ENCODE measurements at places on chromosomes 6 and 20.

- DNase-seq = no peak
Measured at GRCh38 chr20:8175741-8176675, 43.9 kb downstream of the PLCB1 start.

DNA sequence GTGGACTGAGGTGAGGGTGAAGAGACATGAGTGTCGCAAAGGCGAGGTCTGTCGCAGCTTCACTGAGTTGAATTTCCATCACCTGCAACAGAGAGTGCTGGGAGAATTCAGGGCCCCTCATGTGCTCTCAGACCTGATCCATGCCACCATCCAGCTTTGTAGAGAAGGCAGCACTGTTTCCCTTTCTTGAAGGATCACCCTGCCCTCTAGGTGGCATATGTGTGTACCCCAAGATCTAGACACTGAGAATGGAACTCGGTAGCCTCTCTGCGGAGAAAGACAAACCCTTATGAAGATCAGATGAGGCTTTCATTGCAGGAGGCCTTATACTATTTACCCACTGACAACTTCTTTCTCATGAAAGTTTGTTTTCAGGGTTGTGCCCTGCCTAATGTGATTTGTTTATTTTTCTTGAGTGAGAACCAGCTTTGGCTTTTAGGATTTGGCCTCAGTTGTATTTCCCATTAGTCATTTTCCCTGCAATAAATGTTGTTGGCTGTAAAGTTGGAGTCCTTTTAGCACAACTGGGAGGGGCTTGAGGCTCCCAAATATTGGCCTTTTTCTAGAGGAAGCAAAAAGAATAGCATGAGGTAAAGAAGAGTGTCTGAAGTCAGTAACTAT lies 811.3 kb downstream of the DHX35 start:
- no peak for DNase-seq

GRCh38 chr6:138987643-138988468 lies at the start of gene REPS1:
Gene REPS1, minus strand, starts transcription at chr6:138988253. Its CDS starts 571 bp downstream, at chr6:138987682.
- DNase-seq = peak; percentile 70

GRCh38 chr6:96499781-96500180 lies 21.8 kb upstream of the UFL1 start:
- DNase-seq = no peak

DNA sequence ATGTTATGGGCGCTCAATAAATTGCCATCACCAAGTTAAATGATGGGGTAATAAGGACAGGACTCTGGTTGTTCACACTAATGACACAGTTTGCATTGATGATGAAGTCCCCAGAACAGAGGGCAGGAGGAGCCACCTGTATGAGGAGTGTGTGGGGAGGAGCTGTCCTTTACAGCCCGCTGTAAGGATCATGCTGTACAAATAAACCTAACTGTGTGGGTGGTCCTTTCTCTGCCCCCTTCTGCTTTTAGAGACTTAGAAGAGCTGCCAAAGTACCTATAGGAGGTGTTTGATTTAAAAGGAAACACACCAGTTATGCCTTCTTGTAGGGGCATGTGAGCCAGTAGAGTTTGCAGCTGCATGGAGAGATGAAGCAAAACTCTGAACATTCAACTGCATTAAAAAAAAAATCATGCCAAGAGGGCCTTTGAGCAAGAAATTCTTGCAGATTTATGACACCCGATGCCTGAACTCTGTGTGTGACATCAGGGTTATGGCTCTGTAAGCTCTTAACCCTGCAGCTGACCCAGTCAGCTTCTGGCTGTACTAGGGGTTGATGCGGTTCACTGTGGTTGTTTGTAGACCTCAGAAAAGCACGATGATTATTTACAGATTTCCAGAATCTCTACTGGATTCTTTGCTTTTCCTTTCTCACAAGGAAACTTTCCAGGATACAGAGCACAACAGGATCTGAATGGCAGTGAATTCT lies 67.4 kb downstream of the UST start:
- DNase-seq = no peak

- DNase-seq = no peak
Measured at GRCh38 chr6:122569230-122569771, 40.9 kb upstream of the PKIB start.

DNA sequence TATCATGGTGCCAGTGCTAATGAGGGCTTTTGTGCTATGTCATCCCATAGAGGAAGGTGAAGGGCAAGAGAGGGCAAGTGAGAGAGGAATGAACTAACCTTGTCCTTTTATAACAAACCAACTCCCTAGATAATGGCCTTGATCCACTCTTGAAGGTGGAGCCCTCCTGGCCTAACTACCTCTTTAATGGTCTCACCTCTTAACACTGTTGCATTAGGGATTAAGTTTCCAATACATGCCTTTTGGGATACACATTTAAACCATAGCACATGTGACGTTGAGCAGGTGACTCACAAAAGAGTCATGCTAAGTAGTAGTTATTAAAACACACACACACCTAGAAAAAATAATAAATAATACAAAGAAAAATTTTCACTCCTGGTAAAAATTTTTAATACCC lies 36.9 kb downstream of the CCN2 start:
- DNase-seq = no peak

DNA sequence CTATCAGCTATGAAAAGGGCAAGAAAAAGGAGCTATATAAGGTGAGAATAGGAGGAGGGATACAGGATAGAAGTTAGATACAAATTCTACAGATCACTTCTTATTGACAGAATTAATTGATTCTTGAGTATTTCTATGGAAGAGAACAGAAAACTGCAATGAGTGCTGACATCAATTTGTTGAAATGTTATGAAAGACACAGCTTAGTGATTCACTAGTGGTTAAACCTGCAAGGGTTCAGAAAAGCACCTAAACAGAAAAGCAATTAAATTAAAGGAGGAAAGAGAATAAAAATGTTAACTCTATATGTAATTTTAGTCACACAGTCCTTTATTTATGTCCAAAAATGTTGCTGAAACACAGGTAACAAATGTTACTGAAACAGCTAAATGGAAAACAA lies 254.4 kb upstream of the RUNX2 start:
- no peak for DNase-seq

DNA sequence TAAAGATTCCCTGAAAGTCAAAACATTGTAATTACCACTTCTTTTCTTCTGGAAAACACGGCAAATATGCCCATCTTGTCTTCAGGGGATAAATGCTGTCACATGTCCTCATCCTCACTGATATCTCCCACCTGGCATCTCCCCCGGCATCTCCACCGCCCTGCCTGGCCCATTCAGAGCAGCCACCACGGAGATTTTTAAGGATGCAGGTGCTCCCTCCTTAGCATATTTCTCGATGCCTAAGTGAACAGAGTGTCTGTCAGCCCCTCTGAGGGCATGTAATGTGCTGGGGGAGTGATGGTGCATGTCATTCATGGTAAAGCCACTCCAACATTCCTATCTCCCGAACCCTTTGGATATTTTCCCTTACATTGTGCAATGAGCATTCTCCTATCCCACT lies 215.5 kb downstream of the PREX1 start:
- no peak for DNase-seq

- no peak for DNase-seq
Measured at GRCh38 chr6:144581812-144582537, 296.8 kb downstream of the UTRN start.

GRCh38 chr6:281469-282103 lies 10.7 kb upstream of the DUSP22 start:
- no peak for DNase-seq

DNA sequence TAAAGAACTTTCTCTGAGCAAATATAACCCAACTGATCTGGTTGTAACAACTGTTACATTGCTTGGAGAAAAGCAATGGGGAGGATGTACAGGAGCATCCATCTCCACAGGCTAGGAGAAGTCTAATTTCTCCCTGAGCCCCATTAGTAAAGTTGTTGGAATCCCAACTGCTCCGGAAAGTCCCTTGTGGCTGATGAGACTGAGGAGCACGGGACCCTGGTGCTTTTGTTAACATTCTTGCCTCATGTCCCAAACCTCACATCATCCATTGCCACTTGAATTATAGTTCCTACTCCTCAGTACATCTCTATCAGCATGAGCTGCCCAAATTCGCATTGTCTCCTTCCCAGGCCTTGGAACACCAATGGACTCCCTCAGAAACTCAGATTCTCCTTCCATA lies 260.6 kb upstream of the BMP2 start:
- DNase-seq = no peak

- no peak for DNase-seq
Measured at GRCh38 chr6:13407709-13408695, 79.4 kb downstream of the GFOD1 start.

GRCh38 chr6:133132466-133132971 lies 108.6 kb upstream of the EYA4 start:
- no peak for DNase-seq

GRCh38 chr20:40687384-40688128 lies 1.5 kb downstream of the MAFB start:
- DNase-seq = no peak

- DNase-seq = no peak
Measured at GRCh38 chr20:32477594-32478512, 107.3 kb downstream of the NOL4L start.

DNA sequence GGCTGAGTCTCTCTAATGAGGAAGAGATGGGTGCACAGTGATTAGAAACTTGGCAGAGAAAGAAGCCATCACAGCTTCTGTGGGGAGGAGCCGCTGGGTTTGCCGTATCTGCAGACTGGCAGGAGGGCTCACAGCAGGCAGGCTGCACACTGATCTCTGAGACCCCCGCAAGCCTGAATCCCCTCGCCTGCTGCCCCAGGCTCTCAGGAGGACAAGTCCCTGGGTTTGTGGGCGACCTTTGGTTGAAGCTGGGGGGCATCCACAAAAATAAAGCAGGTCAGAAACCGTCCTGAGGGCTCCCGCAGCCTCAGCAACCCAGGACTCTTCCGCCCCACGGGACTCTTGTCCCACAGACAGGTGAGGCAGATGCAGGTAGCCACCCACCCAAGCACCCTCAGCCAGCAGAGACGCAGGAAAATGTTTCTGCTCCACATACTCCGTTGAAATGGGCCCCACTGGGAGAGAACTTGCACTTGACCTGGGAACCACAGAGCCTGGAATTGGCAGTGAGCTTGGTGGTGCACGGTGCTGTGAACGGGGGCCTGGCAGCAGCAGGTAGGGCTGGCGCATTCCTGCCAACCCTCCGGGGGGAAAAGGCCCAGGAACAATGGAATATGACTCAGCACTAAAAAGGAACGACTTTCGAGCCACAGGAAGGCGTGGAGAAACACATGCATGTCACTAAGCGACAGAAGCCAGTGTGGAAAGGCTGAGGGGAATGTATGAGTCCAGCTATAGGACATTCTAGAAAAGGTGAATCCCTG lies 89.9 kb downstream of the YTHDF1 start:
- DNase-seq = no peak

DNA sequence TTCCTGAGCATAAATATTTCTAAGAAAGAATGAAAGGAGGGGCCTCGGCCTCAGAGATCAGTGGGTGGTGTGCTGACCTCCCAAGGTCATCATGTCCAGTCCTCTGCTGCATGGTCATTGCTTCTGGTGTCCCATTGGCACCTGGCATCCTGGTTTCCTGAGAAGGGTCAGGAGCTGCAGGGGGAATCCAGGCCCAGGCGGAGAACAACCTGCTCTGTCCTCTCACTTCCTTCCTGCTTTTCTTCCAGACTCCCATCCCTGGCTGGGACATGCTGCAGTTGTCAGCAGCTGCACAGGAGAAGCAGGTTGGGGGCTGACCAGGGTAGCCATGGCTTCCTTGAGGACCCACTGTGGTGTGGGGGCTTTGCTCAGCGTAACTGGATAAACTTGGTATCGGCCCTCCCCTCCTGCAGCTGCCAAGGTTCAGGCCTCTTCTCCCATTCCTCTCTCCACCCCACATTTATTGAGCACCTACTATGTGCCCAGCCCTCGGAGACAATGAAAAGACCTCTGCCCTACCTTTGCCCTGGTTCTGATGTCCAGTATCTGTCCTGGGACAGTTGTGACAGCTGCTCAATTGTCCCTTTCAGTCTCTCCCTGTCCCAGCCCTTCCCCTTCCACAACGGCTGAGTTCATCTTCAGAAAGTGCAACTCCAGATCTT lies 155.2 kb downstream of the CEBPB start:
- no peak for DNase-seq

GRCh38 chr6:14671261-14671681 lies 553.7 kb downstream of the CD83 start:
- DNase-seq = peak; percentile 77

GRCh38 chr6:150142670-150143515 lies at the start of gene PPP1R14C:
Gene PPP1R14C, plus strand, starts transcription at chr6:150143044. Its CDS starts 149 bp downstream, at chr6:150143193.
- no peak for DNase-seq

DNA sequence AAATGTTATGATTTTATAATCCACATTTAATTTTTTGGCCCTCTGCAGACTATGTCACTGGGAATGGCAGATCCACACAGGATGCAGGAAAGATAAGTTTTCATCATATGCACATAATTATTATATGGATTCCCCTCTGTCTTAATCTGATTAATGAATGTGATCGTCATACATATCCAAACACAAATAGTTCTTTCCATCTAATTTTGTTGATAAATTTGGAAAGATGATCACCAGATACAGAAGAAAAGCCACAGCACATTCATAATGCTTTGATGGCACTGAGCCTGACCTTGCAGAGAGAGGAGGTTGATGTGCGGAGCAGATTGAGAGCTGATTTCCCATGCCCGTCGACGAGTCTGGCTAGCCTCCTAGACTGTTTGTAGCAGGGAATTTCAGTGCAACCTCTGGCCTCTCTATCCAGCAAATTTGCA lies 471.5 kb downstream of the EPM2A start:
- DNase-seq = no peak

- no peak for DNase-seq
Measured at GRCh38 chr20:20799716-20800312, 87.4 kb upstream of the RALGAPA2 start.

- DNase-seq = peak; percentile 52
Measured at GRCh38 chr20:50366270-50367103, 143.7 kb upstream of the PTPN1 start.

All from astrocyte of the cerebellum (primary cell).